ENCODE measurements at places on chromosomes 11 and 22.

DNA sequence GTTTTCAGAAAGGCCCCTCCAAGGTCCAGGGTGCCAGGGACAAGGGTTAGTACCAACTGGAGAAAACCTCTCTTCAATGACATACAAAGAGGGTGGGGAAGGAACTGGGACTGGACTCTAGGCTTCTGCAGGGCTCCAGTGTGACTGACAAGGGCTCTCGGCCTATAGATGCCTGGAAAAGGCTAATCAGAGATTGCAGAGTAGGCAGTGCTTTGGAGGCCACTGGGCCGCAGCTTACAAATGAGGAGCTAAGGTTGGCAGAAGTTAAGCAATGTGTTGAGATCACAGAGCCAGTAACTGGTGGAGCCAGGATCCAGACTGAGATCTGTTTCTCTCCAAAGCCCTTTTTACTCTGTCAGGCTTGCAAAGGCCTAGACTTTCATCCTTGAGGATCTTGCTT lies 7.4 kb upstream of the DGKZ start:
- DNase-seq, result no peak

- DNase-seq, result no peak
These were observed 13.7 kb upstream of the DEPDC7 start for GRCh38 chr11:33001751-33002542.

- DNase-seq, result no peak
These were observed 47.1 kb upstream of the EED start for GRCh38 chr11:86197448-86197847.

DNA sequence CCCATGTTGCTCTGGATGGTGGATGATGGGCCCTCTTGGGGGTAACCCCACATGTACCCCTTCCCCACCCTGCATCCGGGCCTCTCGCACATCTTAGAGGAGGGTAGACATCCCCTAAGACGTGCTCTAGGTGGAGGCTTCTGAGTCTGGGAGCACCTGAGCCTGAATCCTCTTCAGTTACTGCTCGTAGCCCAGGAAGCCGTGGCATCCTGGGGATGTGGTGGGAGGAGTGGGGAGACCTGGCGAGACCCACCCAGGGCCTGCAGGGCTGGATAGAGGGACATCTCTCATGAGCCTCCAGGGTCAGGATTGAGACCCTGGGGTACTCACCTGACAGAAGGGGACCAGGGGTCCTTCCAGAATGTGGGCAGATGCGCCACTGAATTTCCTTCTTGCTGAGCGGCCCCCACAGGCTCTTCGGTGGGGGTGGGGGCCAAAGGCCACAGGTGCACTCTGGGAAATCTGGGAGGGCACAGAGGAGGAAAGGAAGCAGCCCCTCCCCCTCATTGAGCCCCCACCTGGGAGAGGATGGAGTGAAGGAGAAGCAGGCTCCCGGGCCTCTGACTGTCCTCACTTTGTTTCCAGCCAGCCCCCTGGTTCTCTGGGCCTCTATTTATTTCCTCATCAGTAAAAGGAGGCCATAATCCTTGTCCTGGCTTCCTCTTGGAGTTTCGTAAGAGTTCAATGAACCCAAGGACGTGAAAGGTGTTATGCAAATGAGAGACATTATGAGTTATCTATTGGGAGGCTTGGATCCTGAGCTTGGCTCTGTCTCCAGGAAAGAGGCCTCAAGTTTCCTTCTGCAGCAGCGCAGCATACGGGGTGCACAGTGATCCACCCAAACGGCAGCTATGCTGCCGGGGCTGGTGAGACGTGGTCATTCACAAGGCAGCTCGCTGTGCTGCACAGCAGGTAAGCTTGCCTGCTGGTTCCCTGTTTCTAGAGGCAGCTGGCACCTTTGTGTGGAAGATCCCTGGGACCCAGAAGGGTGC lies 31.2 kb downstream of the KCNJ4 start:
- no peak for DNase-seq

- DNase-seq, result no peak
These were observed 15.5 kb downstream of the DCPS start for GRCh38 chr11:126319374-126319740.
